ENCODE measurements at places on chromosomes 16 and 17.

DNA sequence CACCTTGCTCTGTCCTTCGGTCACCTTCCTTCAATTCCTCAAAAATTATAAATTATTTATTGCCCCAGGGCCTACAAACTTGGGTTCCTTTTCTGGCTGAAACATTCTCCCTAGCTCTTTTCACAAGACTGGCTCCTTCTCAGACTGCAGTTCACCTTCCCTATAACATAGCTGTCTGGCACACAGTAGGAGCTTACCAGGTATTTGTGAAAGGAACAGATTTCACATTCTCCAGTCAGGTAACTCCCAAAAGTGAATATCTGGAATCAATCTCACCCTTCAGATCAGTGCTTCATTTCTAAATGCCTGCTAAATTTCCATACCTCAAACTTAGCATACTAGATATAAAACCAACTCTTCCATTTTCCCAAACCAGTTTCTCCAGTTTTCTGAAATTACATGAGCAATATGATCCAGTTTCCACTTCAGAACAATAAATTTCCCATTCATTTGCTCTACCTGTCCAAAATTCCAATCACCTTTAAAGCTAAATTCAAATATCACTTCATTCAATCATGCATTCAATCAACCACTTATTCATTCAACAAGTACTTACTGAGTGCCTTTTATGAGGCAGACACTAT is 6.1 kb downstream of the RFFL start:
- DNase-seq = no peak

- no peak for DNase-seq
Observed at GRCh38 chr17:36593656-36594316, 2.1 kb downstream of the DHRS11 start.

- DNase-seq = no peak
Observed at GRCh38 chr16:66036793-66037715, 329.4 kb upstream of the CDH5 start.

- peak; percentile 54 for DNase-seq
Observed at GRCh38 chr16:68800257-68800875, 43.0 kb upstream of the TANGO6 start.

GRCh38 chr17:45093444-45094110 is 32.5 kb downstream of the NMT1 start:
- DNase-seq = no peak

DNA sequence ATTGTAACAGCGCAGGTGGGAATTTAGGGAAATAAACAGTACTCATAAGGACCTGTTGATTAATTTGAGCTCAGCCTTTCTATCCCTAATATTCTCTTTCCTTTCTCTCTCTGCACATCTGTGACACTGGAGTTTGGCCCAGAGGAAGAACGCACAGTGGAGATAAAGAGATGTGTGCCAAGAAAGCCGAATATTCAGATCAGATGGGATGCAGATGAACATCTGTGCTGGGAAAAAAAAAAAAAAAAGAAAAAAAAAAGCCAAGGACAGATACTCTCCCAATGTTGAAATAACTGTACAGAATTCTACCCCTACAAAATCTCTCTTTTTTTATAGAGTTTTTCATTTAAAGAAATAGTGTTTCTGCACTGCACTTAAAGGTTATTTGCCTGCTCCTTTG is 485.4 kb downstream of the KCNJ2 start:
- no peak for DNase-seq
